ENCODE measurements at places on chromosomes 2 and 18.
A peak's percentile ranks its signal among the peaks of the same experiment; 100 is the strongest.

DNA sequence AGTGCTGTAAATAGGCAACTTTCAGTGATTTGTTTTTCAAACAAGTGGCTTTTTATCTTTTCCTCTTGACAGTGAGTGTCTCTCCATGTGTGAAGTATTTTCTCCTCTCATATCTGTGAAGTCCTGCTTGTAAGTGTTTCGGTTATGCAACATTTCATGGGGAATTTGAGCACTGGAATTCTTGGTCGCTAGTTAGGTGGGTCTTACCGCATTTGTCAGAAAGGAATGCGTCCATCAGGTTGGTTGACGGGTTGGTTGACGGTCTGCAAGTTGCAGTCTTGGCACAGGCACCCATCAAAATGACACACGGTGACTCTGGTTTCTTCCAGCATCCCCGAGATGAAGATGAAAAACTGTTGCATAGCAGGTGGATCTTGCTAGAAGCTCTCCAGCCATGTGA, 109.8 kb downstream of the AGAP1 start:
- no peak for DNase-seq

GRCh38 chr18:24086082-24086481, 52.8 kb upstream of the CABYR start:
- no peak for DNase-seq

DNA sequence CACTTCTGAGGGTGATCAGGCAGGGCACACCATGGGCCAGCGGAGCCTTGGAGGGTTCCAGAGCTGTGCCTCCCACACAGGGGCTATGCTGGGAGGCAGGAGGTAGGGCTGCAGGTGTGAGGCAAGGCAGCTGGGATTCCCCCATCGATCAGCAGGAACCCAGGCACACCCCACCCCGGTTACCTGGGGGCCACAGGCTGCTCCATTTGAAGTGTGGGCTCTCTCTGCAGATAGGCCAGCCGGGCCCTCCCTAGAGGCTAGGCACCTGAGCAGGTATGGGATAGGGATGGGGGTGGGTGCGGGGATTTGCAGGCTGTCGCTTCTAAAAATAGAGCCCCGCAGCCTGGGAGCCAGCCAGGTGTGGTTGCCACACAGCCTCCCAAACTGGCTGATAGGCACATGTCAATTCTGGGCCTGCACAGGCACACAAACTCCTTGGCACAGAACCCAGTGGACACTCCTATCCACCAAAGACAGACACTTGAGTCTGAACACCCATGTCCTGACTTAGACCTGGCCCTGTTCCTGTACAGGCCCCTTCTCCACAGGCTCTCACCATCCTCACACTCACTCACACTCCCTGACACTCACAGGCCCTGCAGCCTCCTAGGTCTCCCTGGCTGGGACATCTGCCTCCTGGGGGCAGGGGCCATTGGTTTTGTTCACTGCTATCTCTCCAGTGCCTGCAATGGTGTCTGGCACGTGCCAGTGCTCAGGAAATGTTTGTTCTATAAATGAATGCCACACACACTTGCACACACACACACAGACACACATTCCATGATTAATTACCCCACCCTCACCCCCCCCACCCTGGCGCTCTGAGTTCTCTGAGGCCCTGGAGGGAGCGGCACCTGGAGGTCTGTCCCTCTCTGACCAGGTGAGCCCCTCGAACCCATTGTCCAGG, 73.4 kb downstream of the ZFP36L2 start:
- no peak for DNase-seq

DNA sequence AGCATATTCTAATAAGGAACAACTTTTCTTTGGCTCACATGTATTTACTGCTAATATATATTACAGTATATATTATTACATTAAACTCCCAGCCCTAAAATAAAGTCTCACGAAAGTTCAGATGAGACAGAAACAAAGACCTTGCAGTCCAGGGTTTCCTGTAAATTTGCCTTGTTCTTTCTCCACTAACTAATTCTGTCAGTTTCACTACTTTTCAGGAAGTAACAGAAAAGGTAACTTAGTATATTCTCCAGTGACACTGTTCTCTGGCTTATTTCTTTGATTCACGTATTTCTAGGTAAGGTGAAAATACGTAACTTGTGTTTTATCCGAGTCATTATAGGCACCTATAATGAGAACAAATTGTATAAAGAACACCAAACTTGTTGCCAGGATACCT, 35.2 kb downstream of the HDLBP start:
- no peak for DNase-seq

DNA sequence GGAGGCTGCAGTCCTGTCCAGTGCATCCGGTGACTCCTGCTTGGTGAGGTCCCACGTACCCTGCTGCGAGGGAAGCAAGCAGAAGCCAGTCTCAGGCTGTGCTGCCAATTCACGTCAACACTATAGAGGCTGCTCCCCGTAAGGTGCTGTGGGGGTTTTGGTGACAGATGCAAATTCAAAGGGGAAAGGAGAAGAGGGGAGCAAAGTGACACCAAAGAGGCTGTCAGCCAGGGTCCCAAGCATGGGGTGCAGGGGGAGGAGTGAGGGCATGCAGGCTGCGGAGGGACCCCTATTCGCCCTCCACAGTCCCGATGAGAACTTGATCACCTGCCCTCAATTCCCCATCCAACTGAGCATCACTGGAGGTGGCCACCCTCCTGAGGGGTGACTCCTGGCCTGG, 179.4 kb upstream of the HS6ST1 start:
- no peak for DNase-seq

DNA sequence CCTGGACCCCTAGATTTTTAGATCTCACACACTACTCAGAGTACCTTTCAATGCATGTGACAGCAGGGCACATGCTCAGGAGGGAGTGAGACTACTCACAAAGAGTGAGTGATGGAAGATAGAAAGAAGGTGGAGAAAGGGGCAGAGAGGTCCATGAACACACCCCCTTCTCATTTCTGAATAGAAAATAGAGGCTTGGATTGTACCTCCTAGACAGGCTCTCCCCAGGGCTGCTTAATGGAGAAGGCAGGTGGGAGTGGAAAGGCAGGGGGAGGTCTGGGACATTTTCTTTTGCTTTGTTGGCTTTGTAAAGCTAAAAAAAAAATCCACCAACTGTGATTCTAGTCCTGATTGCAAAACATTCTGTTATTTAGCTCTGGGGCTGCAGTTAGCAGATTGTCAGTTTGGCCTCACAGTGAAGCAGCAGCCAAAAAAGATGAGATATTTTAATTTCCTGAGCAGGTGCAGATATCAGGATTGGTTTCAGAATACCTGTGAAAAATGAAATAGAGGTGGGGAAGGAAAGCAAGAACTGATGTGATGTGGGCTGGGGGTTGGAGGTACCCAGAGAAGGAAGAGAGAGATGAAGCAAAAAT, 119.3 kb upstream of the GYPC start:
- no peak for DNase-seq

GRCh38 chr2:105455488-105456003, 56.7 kb upstream of the FHL2 start:
- peak; percentile 99 for DNase-seq

DNA sequence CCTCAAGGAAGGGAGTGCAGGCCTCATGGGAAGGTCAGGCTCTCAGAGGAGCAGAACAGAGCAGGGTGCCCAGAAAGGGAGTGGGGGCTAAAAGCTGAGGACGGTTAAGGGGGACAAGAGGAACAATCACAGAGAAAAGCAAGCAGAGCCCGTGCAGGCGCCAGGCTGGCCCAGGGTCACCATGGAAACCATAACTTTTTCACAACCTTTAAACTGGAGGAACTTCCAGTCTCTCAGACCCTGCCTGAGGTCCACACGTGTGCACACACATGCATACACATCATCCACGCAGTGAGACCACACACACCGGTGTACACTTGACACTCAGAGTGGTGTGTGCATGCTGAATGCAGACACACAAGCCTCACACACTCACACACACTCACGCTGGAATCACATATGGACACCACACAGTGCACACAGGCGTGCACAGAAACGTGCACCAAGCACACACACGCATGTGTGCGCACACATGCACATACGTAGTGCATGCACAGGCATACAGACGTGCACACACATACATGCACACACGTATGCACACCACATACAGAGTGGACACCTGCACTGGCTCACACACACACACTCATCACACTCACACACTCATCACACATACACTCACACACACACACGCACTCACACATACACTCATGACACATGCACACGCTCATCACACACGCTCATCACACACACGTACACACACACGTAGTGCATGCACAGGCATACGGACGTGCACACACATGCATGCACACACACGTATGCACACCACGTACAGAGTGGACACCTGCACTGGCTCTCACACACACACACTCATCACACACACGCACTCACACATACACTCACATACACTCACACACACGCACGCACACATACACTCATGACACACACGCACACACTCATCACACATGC, 37.2 kb upstream of the SNED1 start:
- DNase-seq, result peak; percentile 12

DNA sequence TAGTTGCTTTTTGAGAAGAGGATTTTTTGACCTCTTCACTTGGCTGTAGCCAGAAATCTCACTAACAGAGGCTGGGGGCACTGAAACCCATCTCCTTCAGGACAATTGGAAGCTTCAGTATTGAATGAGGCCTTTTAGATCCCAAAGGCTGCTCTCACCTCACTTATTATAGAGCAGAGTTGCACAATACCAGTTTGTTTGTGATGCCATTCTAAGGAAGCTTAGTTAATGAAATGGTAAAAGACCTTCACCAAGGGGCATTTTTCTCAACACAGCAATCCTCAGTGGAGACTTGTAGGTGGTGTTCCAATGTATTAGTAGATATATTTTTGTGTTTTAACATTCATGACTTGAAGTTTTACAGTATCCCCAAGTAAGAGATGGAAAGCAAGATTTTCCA, 71.0 kb upstream of the RFX8 start:
- no peak for DNase-seq

DNA sequence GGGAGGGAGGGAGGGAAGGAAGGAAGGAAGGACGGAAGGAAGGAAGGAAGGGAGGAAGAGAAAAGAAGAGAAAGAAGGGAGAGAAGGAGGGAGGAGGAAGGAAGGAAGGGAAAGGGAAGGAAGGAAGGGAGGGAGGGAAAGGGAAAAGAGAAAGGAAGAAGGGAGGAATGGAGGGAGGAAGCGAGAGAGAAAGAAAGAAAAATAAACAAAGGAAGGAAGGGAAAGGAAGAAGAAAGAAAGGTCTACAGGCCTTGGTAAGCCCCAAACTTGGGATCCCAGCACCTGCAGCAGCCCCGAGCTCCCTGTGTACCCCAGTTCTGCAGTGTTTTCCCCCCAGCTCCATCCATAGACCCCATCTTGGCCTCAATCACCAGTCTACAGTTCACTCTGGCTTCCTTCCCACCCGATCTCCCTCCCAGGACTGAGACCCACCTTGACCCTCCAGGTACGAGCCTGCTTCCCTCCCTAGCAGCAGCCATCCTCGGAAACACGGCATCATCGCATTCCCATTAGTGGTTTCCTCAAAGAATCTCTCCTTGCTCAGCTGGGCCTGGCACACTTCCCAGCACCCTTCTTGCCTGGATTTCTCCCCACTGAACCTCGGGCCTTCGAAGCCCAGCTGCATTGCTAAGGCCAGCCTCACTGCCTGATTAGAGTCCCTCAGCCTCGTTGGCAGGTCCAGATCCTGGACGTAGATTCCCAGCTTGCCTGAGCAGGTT, 46.1 kb upstream of the SH3BP4 start:
- DNase-seq, result no peak

- no peak for DNase-seq
Measured at GRCh38 chr2:187995556-187995955, 296.1 kb upstream of the GULP1 start.

- peak; percentile 63 for DNase-seq
Measured at GRCh38 chr2:223076573-223076972, 24.6 kb downstream of the KCNE4 start.

- peak; percentile 94 for DNase-seq
Measured at GRCh38 chr18:31942999-31943877, at the start of gene TRAPPC8. TRAPPC8 (minus strand) TSS chr18:31943128; CDS start chr18:31942764, 364 bp downstream.

DNA sequence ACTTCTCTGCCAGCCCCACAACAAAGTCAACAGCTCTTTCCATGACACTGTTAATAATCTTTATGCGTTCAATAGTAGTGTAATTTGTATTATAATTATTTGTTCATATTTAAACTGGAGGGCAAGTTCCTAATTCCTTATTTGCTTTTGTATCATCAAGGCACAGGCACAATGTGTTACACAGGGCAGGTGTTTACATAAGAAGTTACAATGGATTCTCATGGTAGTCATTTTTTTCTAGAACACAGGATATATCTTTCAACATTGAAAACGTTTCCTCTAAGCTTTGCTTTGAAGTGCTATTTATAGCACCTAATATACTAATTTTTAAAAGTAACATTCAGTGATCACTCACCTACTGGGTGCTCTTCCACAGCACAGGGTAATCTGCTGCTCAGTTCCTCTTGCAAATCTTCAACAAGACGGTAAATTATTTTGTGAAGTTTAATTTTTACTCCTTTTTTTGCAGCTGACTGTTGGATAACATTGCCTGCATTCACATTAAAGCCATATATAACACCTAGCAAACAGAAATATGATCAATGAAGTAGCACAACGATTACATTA, 7.3 kb downstream of the RPS27A start:
- no peak for DNase-seq

DNA sequence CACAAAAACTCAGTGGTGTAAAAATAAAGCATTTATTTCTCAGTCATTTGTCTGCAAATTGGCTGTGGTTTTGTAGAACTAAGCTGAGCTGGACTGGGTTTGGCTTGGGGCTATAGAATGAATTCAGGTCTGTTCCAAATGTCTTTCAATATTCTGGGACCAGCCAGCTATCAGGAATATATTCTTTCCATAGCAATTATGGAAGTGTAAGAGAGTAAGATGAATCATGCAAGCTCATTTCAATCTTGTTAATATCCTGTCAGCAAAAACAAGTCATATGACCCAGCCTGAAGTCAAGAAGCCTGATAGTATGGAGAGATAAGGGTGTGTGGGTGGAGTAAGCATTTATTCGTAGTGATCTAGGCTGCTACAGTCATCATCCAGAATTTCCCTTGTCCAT, 481.0 kb upstream of the CDH2 start:
- no peak for DNase-seq

DNA sequence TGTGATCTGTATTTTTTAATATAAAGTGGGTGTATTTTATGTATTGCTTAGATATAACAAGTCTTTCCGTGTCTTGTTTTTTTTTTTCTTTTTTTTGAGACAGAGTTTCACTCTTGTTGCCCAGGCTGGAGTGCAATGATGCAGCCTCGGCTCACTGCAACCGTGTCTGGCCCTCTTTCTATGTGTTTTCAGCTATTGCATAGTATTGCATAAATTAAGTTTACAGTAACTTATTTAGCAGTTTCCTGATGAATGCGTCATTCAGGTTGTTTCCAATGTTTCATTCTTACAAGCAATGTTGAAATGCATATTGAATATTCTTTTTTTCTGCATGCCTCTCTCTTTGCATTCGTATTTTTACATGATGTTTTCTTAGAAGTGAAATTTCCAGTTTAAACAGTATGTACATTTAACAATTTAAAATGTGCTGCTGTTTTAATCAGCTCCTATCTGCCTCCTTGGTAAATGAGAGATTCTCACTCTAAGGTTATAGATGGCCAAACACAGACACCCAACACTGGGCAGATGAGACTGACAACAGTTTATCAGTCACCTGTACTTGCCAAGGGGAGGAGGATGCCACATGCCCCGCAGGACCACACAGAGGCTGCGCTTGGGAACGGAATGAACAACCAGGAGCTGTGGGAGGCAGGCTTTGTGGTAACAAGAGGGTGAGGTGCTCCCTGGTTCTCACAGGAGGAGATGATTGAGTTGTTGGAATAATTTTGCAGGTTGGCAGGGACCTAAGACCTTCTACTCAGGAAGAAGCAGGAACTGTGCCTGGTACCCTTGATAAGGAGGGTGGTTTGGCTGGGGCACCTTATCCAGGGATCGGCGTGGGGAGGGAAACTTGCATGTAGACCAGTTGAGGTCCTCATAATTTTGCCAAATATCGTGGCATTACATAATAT, 7.5 kb downstream of the SLC9A4 start:
- no peak for DNase-seq
